Activated T-cell treated with anti-CD3 and anti-CD28 coated beads for 24 hours (primary cell): ENCODE measurements at places on chromosomes 3 and 15.

DNA sequence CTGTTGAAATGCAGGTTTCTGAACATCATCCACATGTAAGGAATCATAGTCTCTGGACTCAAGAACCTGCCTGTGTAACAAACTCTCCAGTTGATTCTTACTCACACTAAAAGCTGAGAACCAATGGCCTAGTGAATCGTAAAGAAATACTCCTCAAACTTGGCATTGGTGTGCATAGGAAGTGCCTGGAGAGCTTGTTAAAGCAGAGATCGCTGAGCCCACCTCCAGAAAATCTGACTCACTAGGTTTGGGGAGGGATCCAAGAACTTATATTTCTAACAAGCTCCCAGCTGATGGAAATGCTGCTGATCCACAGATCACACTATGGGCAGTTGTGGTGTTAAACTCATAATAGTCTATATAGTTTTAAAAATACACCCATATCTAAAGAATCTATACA lies 55.8 kb upstream of the LMCD1 start:
- DNase-seq, result no peak

DNA sequence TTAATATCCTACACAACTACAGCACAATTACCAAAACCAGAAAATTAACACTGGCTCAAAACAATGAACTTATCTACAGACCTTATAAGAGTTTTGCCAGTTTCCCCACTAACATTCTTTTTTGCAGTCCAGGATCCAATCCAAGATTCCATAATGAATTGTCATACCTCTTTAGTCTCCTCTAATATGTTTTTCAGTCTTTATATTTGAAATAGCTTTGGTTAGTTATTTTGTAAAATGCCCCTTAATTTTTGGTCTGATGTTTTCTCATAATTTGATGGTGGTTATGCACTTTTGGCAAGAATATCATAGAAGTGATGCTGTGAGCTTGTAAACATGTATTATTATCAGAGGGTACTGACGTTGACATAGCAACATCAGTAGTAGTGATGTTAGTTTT lies 124.3 kb downstream of the ISL2 start:
- DNase-seq, result no peak

DNA sequence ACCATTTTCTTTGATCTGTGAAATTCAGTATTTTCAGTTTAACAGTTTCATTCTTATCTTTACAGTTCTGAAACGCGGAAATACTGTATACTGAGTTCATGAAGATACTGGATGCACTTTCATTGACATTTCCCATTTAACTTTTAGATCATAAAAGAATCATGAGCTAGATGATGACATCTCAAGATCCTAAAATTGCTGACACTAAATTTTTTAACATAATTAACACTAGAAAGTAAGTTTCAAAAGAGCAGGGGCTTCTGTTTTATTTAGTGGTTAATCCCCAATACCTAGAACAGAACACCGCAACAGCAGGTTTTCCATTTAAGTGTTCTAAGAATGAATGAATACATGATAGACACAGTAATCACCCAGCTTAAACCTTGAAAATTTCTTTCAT lies 54.2 kb downstream of the SHQ1 start:
- DNase-seq, result no peak

DNA sequence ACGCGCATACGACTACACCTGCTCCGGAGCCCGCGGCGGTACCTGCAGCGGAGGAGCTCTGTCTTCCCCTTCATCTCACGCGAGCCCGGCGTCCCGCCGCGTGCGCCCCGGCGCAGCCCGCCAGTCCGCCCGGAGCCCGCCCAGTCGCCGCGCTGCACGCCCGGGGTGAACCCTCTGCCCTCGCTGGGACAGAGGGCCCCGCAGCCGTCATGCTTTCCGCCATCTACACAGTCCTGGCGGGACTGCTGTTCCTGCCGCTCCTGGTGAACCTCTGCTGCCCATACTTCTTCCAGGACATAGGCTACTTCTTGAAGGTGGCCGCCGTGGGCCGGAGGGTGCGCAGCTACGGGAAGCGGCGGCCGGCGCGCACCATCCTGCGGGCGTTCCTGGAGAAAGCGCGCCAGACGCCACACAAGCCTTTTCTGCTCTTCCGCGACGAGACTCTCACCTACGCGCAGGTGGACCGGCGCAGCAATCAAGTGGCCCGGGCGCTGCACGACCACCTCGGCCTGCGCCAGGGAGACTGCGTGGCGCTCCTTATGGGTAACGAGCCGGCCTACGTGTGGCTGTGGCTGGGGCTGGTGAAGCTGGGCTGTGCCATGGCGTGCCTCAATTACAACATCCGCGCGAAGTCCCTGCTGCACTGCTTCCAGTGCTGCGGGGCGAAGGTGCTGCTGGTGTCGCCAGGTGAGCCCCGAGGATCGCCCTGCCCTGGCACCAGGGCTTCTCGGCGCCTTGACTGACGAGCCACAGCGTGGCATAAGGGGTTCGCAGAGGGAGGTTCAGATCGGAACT lies 420 bp downstream of the SLC27A2 start:
- DNase-seq, result peak; percentile 16

DNA sequence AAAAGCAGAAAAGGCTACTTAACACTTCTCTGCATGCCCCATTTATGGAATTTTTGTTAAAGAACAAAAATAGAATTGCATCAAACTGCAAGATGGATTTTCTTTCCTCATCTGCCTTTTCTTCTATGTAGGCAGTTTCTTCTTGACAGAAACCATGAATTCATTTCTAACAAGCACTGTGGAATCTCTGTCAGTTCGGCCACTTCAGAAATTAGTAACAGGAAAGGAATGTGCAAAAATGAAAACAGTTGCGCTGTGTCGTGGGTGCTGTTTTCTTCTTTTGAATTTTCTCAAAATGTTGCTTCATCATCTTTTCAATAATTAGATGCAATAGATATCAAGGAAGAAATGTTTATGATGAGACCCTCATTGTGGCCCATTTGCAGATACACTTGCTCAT lies 151.6 kb downstream of the FOXB1 start:
- DNase-seq, result no peak

DNA sequence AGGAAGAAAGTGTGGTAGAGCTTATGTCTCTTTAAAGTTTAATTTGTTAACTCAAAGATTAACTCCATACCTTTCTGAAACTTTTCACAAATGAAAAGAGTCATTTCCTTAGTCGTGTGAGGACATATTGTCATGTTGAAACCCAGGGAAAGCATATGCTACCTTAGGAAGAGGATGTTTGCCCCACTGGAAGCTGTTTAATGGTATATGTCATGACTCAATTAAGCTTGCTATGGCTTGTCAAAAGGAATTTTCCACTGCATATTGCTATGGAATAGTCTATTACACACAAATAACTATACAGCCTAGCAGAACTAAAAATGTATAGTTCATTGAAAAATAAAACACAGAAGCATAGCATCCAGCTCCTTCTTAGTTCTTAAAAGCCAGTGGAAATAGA lies 69.9 kb downstream of the NSUN3 start:
- no peak for DNase-seq

- no peak for DNase-seq
Observed at GRCh38 chr3:157375342-157375986, 61.2 kb upstream of the PTX3 start.

GRCh38 chr3:75737831-75738493 lies 47.4 kb downstream of the ZNF717 start:
- DNase-seq, result no peak

GRCh38 chr3:125107861-125108567 lies 52.2 kb upstream of the HEG1 start:
- DNase-seq, result no peak
